KBM-7 (cell line): ENCODE measurements at places on chromosomes 4 and X.

GRCh38 chr4:20760053-20760452 is 59.8 kb downstream of the PACRGL start:
- DNase-seq: peak; percentile 2

- no peak for DNase-seq
Observed at GRCh38 chr4:148443512-148444295, 1.5 kb upstream of the NR3C2 start.

DNA sequence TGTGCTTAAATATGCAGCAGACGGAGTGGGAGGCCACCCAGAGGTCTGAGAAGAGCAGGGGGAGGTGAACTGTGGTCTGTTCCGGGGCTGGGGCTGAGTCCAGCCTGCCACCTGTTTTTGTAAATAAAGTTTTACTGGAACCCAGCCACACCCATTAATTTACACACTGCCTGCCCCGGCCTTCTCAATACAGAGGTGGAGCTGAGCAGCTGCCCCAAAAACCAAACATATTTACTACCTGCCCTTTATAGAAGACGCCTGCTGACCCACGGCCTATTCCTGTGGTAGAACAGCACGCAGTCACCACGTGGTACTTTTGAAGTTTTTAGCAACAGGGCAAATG is 45.9 kb downstream of the FGFRL1 start:
- DNase-seq: no peak

GRCh38 chr4:168883513-168883912 is 126.5 kb downstream of the CBR4 start:
- DNase-seq: no peak

GRCh38 chrX:21798677-21799219 is 40.7 kb upstream of the MBTPS2 start:
- DNase-seq: no peak

- DNase-seq: no peak
Observed at GRCh38 chr4:158621729-158622128, 50.0 kb downstream of the C4orf46 start.

DNA sequence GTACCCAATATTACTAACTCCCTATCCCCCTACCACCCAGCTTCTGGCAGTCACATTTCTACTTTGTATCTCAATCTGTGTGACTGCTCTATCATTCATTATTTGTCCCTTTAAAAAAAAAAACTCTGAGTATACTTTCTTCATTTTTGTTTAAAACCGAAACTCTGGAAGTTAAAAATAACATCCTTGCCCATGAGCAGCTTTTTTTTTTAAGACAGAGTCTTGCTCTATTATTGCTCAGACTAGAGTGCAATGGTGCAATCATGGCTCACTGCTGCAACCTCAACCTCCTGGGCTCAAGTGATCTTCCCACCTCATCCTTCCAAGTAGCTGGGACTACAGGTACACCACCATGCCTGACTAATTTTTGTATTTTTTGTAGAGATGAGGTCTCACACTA is 15.8 kb downstream of the UBE2K start:
- no peak for DNase-seq

DNA sequence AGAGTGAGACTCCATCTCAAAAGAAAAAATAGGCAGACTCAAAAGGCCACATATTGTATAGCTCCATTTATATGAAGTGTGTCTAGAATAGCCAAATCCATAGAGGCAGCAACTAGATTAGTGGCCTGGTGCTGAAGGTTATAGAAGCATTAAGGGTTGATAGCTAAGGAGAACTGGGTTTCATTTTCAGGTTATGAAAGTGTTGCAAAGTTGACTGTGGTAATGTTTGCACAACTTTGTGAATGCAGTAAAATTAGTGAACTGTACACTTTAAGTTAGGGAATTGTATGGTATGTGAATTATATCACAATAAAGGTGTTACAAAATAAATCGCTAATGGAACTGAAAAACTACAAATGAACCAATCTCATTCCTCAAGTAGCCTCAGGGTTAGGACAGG is 28.3 kb downstream of the TXLNG start:
- DNase-seq: no peak

DNA sequence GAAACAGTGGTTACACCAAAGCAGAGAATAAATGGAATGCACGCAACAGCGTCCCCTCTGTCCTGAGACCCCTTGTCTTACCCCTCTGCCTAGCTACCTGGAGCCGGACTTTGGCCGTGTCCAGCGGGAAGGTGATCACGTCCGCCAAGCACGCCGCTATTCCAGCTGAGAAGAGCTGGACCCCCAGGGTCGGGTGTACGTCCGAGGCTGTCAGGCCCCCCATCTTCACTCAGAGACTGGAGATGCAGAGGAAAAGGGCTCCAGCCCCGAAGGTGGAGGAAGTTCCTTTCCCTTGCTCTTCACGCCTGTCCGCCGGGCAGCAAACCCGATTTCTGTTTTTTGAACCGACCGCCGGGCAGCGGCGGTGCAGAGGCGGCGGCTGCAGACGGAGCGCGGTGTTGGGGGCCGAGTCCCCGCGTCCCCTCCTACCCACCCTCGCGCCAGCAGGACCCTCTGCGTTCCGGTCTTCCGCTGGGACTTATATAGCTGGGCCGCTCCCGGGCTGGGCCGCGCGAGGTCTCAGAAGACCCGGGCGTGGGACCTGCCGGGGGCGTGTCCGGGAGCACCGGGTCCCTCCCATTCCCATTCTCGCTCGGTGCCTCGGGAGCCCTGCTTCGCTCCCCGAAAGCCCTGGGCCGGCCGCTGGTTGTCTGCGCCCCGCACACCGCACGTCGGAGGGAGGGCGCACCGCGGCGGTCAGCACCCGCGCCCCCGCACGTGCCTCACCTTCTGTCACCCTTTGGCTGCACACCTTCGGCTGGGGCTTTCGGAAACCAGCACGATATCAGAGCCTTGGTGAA is at the start of gene UCP1:
UCP1 (minus strand) TSS at position 455 of the 800 bp plus-strand sequence; CDS start at position 223, 232 bp downstream.
- DNase-seq: peak; percentile 25

DNA sequence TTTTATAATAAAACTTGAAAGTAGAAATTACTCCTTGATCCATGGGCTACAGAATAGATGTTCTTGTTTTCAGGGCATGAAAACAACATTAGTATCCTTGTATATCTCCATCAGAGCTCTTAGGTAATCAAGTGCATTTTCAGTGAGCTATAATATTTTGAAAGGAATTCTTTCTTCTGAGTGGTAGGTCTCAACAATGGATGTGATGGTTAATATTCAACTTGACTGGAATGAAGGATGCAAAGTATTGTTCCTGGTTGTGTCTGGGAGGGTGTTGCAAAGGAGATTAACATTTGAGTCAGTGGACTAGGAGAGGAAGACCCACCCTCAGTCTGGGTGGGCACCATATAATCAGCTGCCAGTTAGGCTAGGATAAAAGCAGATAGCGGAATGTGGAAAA is 100.1 kb downstream of the LCORL start:
- no peak for DNase-seq
